ENCODE measurements at places on chromosomes 16 and 17.

DNA sequence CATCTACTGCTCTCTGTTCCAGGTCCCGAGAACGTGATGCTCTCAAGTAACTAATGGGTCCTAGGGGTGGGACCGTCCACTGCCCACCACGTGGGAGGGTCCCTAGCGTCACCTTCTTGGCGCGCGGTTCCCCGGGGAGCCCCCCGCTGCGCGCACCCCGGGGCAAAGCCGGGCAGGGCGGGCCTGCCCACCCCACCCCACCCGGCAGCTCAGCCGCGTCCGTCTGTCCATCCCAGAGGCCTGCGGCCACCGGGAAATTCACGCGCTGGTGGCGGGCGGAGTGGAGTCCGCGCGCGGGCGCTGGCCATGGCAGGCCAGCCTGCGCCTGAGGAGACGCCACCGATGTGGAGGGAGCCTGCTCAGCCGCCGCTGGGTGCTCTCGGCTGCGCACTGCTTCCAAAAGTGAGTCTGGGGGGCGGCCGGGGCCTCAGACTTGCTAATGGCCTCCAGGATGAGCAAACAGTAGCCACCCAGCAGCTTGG lies 494 bp downstream of the PRSS41 start:
- no peak overlapping the region for H3K4me3 ChIP-seq
- peaks cover 15% of the 10 kb centered on the region for H3K27me3 ChIP-seq
- no peaks in the 10 kb centered on the region for H3K36me3 ChIP-seq
- no peaks in the 10 kb centered on the region for H3K4me1 ChIP-seq
- no peak for DNase-seq

DNA sequence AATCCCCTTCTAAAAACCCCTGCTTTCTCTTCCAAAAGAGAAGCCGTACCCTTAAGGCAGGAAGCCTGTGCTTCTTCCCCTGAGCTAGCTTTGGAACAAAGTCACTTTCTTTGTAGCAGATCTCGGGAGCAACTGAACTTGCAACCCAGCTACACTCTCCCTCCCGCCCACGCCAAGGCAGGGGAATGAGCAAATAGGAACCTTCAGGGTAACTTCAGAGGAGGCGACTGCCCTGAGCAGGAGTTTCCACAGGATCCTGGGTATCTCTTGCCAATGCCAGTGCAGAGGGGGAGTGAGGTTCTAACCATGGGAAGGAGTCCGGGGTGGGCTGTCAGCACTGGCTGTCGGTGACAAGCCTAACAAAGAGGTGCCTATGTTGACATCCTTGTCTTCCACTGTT lies 5.9 kb upstream of the PIRT start:
- H3K27ac ChIP-seq: peak overlapping the region; percentile 44
- DNase-seq: peak; percentile 28
- no peaks in the 10 kb centered on the region for H3K36me3 ChIP-seq
- H3K4me1 ChIP-seq: no peaks in the 10 kb centered on the region
- no peaks in the 10 kb centered on the region for H3K27me3 ChIP-seq
- no peak overlapping the region for H3K4me3 ChIP-seq

DNA sequence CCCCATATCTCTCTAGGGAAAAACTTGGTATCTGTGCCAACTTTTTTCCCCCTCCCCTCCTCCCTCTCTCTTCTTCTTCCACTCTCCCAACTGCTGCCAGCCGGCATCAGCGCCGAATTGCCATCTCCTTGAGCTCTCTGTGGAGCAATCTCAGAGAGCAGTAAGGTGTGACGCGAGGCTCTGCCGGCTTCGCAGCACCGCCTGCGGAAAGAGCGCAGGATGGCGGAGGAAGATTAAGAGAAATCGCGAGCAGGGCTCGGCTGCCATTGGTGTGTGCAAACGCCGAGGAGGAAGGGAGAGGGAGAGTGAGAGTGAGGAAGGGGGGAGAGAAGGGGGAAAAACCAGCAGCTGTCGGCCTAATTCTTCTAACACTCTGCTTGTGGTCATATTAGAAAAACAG lies 44.2 kb downstream of the NEUROD2 start:
- no peaks in the 10 kb centered on the region for H3K36me3 ChIP-seq
- H3K27ac ChIP-seq: no peak overlapping the region
- no peak overlapping the region for H3K4me3 ChIP-seq

DNA sequence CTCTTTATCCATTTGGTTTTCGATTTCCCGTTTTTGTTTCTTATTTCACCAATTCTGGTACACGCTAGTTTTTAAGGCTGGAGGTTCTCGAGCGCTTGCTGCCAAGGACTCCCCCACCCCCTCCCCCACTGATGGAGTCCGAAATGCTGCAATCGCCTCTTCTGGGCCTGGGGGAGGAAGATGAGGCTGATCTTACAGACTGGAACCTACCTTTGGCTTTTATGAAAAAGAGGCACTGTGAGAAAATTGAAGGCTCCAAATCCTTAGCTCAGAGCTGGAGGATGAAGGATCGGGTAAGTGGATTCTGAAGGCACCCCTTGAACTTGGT lies 825 bp downstream of the RPTOR start:
- H3K36me3 ChIP-seq: no peaks in the 10 kb centered on the region
- peak overlapping the region; percentile 84 for H3K4me3 ChIP-seq
- no peaks in the 10 kb centered on the region for H3K27me3 ChIP-seq
- no peak overlapping the region for H3K27ac ChIP-seq

GRCh38 chr16:81493755-81494433 lies 49.3 kb downstream of the CMIP start:
- no peak overlapping the region for H3K4me3 ChIP-seq
- DNase-seq: peak; percentile 85
- no peaks in the 10 kb centered on the region for H3K36me3 ChIP-seq
- H3K4me1 ChIP-seq: no peaks in the 10 kb centered on the region
- peak overlapping the region; percentile 82 for H3K27ac ChIP-seq
- no peaks in the 10 kb centered on the region for H3K27me3 ChIP-seq
